ENCODE measurements at places on chromosomes 16 and 17.
A peak's percentile ranks its signal among the peaks of the same experiment; 100 is the strongest.

- DNase-seq: no peak
Observed at GRCh38 chr16:26189536-26189935, 497.8 kb downstream of the HS3ST4 start.

DNA sequence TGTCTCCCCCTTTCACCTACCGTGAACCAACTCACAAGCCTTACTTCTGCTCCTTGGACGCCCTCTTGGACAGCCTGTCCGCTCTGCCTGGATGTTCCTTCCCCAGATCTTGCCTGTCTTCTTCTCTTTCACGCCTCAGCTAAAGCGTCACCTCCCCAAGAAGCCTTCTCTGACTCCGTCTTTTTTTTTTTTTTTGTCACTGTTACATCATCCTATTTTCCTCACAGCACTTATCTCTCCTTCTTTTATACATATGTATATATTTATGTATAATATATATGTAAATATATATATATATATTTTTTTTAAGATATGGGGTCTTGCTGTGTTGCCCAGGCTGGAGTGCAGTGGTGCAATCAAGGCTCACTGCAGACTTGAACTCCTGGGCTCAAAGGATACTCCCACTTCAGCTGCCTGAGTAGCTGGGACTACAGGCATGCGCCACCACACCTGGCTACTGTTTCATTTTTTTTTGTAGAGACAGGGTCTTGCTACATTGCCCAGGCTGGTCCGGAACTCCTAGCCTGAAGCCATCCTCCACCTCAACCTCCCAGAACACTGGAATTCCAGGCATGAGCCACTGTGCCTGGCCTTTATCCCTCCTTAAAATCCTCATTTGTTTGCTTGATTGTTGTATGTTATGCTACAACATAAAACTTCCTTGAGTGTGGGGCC lies 16.5 kb upstream of the AKTIP start:
- DNase-seq: no peak

DNA sequence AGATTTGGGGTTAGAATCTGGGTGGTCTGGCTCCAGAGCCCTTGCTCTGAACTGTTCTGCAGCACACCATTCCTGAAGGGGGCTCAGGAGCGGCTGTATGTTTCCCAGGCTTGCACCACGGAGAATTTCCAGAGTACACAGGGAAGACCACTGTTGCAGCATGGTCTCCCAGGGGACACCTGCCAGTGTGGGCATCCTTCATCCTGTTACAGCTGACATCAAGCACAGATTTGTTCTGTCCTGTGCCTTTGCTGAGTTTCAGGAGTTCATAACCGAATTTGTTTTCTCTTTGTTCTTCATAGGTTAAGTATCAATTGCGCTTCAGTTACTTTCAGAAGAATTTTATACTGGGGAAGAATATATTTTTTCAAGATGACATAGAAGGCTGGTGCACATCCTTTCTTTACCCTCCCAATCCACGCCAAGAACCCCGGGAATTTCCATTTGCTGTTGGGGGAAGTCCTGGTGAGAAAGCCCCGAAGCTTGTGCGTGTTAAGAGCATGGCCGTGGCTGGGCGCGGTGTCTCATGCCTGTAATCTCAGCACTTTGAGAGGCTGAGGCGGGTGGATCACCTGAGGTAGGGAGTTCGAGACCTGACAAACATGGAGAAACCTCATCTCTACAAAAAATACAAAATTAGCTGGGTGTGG lies 26.3 kb upstream of the ABCA3 start:
- DNase-seq: no peak

- no peak for DNase-seq
Observed at GRCh38 chr16:26911436-26911835, 155.3 kb upstream of the C16orf82 start.

GRCh38 chr17:40618754-40619625 lies 28.6 kb downstream of the SMARCE1 start:
- no peak for DNase-seq

DNA sequence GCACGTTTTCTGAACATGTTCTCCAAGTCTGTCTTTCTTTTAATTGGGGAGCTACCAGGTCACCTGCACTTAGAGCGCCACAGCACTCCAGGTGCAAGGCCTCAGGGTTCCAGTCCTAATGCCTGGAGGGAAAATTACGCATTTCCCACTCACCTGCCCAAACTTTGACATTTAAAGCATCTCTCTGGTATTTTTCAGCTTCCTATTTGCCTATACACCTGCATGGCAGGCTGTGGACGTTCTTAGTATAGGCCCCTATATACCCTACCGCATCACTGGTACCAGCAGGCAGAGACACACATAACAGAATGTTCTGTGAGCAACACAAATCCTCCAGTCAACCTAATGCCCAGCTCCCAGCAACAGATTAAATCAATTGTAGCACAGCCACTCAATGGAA lies 213.3 kb downstream of the MRTFB start:
- DNase-seq: no peak

DNA sequence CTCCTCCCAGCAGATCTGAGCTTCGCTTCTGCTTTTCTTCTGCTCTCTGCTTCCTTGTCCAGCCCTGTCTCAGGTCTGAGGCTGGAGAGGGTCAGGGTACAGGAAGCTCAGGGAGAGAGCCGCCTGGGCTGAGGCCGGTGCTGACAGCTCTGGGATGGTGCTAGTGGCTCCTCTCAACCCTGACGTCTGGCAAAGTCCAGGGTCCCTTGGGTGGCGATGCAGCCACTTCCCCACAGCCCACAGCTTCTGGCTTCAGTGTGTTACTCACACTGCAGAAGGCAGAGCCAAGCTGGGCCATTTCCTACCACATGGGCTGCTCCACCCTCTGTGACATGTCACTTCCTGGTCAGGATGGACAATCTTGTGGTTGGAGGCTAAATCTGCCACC lies at the start of gene CD300C:
CD300C (minus strand) TSS at position 273 of the 388 bp plus-strand sequence. CDS start 333 bp downstream, outside the sequence.
- no peak for DNase-seq

GRCh38 chr16:80372341-80372740 lies 168.5 kb upstream of the DYNLRB2 start:
- DNase-seq: no peak

DNA sequence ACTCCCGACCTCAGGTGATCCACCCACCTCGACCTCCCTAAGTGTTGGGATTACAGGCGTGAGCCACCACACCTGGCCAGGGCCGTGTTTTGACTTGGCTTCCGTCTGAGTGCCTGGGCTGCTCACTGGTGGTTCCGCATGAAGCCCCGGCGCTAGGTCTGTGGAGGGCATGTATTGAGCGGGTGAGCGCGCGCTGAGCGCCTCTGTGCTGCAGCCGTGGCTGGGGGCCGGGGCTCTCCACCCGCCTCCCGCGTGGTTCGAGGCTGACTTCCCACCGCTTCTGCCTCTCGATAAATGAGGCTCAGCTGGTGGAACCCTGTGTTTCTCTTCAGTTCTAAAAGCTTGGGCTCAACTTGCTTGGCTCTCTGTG lies 38.9 kb upstream of the ATP2A3 start:
- no peak for DNase-seq

DNA sequence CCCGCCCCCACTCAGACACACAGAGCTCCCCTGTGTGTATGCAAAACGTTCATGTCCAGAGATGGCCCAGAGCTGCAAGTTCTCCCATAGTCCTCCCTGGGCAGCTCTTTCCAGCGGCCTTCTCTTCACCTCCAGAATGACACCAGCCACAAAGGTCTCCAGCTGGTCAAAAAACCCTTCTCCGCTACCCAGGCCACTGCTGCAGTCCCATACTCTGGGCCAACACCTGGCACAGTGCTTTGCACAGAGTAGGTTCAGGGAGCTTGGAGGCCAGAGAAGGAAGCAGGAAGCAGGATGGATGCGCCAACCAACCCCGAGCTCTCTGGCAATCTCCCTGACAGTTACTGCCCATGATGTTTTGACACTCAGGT lies 1.1 kb upstream of the STAT5B start:
- no peak for DNase-seq

- no peak for DNase-seq
Observed at GRCh38 chr16:86968866-86969265, 348.3 kb downstream of the C16orf95 start.

- no peak for DNase-seq
Observed at GRCh38 chr16:8847145-8847544, 21.7 kb downstream of the CARHSP1 start.

- DNase-seq: no peak
Observed at GRCh38 chr17:21194226-21194625, 19.7 kb downstream of the TMEM11 start.

- DNase-seq: peak; percentile 74
Observed at GRCh38 chr17:75979705-75980187, 706 bp downstream of the TEN1 start.

GRCh38 chr17:46159686-46160085 lies 33.5 kb downstream of the KANSL1 start:
- no peak for DNase-seq

DNA sequence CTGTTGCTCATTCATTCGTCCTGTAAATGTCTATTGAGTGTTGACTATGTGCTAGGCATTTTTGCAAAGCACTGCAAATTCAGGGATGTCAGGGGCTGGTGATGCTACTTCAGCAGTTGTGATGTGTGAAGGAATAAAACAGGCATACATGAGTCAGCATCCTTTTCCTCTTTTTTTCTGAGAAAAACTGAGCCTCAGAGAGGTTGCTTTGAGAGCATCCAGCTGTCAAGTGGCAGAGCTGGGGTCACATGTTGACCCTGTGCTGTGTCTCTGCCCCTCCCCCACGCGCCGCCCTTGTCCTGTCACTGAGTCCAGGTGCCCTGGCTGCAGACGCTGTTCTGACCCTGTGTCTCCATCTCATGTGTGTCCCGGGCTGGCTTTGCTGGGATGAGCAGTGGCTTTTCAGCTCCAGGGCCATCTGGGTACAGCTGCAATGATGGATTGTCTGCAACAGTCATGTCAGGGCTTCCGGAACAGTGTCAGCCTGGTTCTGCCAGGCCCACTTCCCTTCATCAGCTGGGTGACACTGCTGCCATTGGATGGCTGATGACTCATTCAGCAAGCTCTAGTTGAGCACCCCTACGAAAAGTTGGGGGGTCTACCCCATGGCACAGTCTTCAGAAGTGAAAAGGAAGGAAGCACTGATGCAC lies 14.9 kb downstream of the SEC14L5 start:
- no peak for DNase-seq

DNA sequence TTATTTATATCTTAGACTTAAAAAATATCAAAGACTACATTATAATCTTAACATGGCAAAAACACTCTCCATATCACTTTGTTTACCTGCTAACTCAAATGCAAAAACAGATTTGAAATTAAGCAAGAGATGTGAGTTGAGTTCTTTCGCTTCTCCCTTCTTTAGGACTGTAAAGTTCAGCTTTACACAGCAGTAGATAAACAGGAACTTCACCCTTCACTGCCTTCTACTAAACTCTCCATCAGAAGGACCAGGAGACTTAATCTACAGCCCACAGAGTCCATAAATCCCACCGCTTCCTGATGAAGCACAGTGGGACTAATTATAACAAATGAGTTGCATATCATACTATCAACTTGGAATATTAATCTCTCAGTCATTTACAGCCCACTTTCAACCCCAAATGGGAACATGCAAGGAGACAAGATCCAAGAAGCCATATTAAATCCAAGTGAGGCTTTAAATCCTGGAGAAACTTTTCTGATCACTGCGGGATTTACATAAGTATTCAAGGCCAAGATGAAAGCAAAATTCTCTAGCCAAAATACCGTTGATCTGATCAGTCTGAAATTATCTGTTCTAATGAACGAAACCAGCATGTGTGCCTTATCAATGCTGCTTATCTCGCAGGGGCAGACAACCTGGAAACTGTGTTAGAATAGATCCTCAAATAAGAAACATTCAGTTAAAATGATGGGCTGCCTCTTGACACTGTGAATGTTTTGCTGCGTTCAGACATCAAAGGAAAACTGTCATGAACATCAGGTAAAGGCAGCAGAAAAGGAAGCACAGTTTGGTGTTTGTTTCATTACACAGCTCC lies 1.6 kb downstream of the AMFR start:
- DNase-seq: no peak

DNA sequence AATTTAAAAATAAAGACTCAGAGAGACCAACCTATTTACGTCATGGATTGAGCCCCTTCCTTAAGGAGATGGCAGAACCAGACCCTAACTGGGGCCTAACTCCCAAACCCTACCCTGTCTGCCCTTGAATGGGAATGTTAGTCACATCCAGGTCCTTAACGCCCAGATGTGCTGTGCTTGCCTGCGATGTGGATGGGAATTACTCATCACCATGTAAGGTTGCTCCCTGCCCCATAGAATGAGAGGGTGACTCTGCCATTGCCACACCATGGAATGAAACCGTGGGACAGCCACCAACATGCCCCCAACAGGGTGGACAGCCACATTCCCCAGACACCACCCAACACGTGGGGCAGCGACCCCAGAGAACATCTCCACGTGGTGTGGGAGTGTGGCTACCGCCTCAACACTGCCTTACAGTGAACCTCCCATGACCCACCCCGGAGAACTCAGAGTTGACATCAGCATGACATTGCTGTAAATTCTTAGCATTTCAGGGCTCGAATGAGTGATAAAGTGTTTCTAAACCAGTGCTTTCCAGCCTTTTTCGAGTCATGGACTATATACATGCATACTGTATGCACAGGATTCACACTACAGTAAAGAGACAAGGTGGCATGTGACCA lies 31.8 kb downstream of the SCNN1B start:
- DNase-seq: no peak

DNA sequence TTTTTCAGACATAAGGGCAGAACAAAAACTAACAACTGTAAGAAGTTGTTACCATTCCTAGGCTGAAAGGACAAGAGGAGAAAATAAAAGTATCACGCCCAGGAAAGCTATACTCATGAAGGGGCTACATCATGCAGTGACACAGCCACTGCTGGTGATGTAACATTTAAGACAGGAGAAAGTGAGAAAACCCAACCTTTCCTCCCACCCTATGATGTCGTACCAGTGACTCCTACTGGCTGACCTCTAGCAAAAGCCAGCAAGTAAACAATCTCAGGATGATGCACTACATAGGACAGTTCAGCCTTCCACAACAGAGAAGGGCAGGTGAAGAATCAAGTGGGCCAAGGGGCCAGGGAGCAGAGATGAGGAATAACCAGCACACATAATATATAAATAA lies 14.0 kb upstream of the OR1E2 start:
- no peak for DNase-seq

GRCh38 chr17:21548236-21548635 lies 144.1 kb upstream of the KCNJ18 start:
- no peak for DNase-seq

- DNase-seq: no peak
Observed at GRCh38 chr16:23537390-23537789, 19.8 kb downstream of the EARS2 start.

DNA sequence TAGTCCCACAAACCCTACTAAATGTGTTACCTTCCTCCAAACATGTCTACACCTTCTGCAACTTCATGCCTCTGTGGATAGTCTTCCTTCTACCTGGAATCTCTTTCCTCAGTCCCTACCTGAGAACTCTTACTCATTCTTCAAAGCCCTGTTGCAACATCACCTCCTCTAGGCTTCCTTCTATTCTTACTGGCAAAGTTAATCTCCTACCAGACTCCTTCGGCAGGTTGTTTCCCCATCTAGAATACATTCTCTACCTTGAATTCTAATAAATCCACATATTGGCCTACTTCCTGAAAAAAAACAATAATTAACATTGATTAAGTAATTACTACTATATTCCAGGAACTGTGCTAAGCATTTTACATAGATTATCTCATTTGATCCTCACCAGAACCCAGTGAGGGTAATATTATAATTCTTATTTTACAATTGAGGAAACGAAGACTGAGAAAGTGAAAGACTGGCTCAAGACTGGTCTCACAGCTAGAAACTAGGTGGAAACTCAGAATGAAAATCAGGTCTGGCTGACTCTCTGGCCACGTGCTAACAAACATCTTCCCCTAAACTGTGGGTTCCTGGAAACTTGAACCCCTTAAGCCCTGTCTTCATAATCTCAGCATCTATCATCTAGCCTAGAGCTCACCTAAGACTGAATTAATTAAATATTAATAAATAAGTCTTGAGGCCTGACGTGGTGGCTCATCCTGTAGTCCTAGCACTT lies 4.6 kb upstream of the STAT3 start:
- no peak for DNase-seq
